C1 segment of cervical spinal cord (tissue), 14 donors: ENCODE measurements at places on chromosomes 6 and 20.

DNA sequence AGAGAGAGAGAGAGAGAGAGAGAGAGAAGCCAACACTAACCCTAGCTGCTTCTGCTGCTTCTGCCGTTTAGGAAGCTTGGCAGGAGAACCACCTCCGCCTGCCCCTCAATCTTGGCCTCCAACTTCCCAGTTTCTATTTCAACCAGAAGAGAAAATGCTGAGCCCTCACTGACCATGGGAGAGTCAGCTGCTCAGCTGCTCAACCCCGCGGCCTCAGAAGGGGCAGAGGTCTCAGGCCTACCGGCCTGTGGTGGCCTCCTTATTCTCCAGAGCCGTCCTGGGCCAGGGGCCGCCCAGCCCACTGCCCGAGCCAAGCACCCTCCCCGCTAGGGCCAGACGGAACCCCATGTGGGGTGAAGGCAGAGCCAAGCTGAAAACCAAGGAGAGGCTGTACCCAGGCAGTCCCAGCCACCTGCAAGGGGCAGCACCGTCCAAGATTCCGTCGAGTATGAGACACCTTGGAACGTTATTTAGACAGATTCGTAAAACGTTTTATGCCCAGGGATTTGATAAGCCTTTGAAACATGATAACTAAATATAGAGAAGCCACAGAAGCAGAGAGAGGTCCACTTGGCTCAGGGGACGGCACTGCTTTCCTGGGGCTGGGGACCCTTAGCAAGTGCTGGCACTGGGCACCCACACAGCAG, 116.6 kb downstream of the DLL1 start:
- DNase-seq: no peak

DNA sequence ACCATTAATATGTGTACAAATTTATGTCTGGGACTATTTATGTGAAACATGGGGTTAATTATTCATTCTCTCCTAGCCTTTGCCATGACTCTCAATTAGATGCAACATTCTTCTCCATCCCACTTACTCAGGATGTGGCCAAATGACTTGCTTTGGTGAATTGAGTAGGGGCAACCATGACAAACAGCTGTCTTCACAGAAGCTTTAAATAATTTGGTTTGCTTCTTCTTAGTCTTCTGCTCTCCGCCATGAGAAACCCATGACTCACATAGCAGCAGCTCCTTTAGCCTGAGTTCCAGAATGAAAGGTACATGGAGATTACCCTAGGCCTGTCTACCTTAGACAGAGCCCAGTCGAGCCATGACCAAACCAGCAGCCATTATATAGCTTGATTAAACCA, 74.7 kb downstream of the FRK start:
- DNase-seq: no peak

- no peak for DNase-seq
These were observed 150.0 kb upstream of the RIPOR2 start for GRCh38 chr6:25085756-25086155.

DNA sequence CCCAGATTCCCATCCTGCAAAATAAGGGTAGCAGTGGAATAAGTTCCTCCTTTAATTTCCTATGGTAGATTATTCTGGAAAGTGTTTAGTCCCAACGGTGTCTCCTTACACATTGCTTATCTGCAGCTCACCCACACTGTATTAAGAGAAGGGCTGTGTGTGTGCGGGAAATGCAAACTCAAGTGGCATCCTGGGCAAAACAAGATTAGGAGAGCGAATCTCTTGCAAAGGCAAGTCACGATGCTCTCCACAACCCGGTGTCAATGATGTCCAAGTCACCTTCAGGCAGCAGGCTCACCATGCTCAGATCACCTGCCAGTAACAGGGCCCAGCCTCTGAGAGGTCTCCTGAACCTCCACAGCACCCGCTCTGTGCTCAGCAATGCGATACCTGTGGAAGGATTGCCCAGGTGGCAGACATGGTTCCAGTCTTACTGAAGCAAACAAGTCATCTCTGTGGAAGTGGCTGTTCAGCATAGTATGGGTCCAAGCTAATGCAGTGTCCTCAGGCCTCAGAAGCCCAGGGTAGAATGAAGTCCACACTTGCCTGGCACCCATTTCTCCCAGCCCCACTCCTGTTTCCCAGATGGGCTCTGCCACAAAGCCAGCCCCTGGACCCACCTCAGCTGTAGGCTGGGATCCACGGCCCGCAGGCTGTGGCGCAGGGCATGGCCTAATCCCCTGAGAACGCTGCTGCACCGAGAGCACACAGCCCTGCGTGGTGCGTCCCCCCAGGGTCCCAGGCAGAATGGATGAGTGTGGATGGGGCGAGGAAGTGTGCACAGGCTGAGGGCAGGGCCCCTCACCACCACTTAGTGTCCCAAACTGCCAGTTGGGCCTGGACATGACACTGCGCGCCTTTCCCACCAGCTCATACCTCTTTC, 101.2 kb downstream of the PXDC1 start:
- no peak for DNase-seq

GRCh38 chr6:114167583-114168576, 174.9 kb downstream of the HS3ST5 start:
- DNase-seq: no peak

GRCh38 chr6:167805349-167806060, 21.2 kb upstream of the AFDN start:
- no peak for DNase-seq

DNA sequence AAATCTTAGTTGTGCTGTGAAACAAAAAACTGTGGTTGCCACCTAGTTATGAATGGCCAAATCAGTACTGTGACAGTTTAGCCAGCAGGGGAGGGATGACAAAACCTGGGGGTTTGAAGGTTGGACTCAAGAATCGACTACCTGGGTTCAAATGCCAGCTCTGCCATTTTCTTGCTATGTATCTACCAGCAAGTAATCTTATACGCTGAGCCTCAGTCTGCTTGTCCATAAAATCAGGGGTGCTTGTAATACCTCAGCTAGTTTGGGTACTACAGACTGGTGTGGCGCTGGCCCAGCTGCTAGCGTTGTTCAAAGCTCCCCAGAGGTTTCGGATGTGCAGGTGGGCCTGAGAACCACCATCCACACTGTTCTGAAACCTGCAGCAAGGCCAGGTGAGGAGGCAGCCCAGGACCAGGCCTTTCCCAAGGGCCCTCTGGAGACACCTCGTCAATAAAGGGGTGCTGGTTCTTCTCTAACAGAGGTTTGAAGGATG, 40.4 kb downstream of the TRAM2 start:
- no peak for DNase-seq

- no peak for DNase-seq
These were observed 184.5 kb upstream of the HEY2 start for GRCh38 chr6:125564941-125565340.
